ENCODE measurements at places on chromosomes 7 and 10.

GRCh38 chr7:121023683-121024511 is 35.4 kb downstream of the CPED1 start:
- no peak for DNase-seq

DNA sequence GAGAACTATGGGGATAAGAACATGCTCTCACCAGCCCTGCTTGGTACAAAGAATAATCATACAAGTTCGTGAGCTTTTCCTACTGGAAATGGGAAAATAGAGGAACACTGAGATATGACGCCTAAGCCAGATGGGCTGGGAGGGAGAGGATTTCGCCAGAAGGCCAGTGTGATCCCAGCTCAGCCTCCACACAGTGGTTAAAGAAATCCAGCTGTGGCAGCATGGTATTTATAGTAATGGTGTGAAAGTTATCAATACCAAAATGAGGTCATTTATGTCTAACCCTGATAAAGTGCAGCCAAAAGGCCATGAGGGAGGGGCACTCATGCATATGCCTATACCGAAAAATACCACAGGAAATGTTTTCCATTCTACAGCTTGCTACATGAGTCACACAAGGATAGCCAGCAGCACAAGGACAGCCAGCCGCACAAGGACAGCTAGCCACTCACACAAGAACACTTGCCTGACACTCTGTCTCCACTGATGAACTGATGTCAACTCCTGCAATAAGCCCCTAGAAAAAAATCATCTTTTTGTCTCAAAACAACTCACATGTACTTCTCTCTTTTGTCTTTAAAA is 49.4 kb downstream of the FRMPD2 start:
- no peak for DNase-seq

DNA sequence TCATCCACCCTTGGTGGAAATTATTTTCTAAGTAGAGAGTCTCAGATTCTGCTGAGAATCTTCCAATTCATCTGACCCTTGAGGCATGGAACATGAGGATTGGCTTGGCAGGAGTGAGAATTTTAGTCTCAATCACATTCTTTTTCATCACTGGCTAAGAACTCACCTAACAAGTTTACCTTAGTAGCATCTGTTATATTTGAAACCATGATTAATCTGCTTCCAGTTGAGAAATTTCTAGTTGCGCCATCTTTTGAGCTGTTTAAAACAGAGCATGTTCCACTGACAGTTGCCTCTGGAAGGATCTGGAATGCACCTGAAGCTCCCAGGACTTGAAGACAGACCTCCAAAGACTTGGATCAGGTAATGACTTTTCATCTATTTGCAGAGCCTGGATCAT is at the start of gene LIPK:
Gene LIPK (plus strand): TSS at position 292 of the 400 bp plus-strand sequence. CDS start 18,295 bp downstream, outside the sequence.
- DNase-seq: no peak

DNA sequence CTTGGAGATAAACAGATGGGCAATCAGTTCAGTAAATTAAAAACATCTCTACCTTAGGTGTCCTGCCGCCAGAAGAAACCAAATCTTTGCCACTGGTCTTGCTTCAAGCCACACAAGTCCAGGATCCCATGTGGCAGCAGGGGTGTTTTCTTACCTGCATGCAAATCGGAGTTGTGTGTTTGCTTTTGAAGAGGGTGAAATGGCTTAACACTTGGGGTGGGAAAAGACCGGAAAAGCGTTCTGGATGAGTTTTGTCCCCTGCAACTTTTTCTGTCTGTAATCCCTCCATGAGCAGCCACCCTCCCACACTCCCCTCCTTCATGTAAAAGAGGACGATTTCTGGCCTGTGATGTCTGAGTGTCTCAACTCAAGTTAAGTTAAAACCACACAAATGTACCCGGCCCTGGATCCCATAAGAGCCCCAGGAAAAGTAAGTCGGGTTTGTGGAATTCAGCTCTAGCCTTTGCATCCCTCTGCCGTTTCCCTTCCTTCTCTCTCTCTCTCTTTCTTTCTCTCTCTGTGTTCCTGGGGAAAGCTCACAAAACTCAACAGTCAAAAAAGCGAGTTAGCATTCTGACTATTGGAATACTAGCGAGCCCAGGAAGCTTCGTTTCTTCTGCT is 178.5 kb downstream of the TCF7L2 start:
- no peak for DNase-seq

GRCh38 chr10:74107391-74107790 is 43.2 kb downstream of the AP3M1 start:
- DNase-seq: no peak

GRCh38 chr10:27745732-27746396 is at the start of gene MKX:
TSS of gene MKX (minus strand) at chr10:27745819. CDS start at chr10:27743415, 2,404 bp downstream.
- no peak for DNase-seq

DNA sequence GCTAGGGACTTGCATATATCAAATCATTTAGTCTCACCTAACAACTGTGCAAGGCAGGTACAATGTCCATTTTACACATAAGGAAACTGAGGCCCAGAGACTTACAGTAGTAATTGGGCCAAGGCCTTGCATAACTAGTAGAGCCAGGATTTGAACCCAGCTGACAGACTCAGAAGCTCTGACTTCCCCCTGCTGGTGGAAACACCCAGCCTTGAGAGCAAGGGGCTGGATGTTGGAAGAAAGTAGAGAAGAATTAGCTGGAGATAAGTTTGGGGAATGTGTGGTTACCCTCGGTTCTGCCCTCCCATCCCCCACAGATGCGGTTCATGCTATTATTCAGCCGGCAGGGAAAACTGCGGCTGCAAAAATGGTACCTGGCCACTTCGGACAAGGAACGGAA is 2.0 kb downstream of the AP1S1 start:
- DNase-seq: no peak

DNA sequence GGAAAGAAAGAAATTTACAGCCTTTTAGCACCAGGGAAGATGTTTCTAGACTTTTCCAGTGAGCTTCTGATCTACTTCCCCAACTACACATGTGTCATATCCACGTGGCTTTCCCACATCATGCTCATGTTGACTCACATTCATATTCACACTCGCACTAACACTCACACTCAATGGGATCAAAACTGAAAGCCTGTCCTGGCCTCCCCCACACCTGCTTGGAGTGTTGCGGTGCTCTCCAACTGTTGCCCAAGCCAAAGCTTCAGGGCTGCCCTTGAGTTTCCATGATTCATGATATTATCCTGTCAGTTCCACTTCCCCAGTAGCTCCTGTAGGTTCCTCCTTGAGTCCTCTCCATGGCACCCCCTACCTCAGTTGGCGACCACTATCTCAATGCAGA is 444.4 kb downstream of the GATA3 start:
- no peak for DNase-seq

DNA sequence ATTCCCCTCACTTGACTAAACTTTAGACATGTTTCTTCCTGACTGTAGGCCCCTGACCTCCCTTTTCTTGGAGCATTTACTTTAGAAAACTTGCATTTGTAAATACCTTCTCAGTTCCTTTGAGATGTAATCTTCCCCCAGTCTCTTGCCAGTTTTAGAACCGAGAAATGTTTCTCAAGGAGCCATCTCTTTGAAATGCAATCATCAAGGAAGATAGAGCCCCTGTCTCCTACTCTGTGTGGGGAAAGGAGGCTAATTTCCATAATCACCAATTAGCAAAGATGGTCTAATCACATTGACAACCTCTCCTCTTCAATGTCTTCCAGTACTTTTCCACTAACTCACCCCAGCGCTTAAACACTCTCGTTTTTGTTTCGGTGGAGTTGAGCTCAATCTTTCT is 70.0 kb upstream of the SMIM30 start:
- no peak for DNase-seq

DNA sequence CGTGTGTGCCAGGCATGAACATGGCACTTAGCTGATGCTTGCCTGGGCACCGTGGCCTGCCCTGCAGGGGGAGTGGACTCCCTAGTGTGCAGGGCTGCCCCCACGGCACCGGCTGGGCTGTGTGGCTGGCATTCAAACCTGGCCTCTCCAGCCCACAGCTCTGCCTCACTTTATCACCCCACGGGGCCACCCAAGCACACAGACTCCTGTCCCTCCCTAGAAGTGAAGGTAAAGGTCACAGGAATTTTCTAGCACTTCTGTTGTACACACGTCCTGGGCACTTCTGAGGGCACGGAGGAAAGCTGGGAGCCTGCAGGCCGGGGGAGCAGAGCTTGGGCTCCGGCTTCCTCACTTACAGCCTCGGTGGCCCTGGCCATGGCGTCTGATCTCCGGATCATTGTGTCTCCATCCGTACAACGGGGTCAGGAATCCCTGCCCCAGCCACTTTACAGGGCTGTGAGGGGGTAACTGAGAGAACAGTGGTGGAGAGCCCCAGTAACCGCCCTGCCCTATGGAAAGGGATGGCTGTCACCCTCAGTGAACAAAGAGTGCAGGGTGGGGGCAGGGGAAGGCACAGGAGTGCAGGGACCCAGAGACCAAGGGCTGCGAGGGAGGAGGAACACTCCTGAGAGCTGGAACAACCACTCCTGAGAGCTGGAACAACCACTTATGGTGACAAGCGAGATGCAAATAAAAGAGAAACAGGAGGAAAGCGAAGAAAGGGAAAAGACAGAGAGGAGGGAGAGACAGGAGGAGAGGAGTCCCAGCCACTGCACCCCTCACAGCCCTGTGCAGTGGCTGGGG is 3.9 kb upstream of the PYROXD2 start:
- DNase-seq: no peak

- no peak for DNase-seq
Measured at GRCh38 chr7:116443101-116443523, 56.4 kb upstream of the CAV2 start.

GRCh38 chr10:25875556-25876165 is 58.4 kb upstream of the MYO3A start:
- peak; percentile 42 for DNase-seq

GRCh38 chr7:123773481-123773880 is 24.7 kb upstream of the WASL start:
- DNase-seq: no peak

GRCh38 chr7:15681186-15681585 is 5.3 kb downstream of the MEOX2 start:
- DNase-seq: no peak

DNA sequence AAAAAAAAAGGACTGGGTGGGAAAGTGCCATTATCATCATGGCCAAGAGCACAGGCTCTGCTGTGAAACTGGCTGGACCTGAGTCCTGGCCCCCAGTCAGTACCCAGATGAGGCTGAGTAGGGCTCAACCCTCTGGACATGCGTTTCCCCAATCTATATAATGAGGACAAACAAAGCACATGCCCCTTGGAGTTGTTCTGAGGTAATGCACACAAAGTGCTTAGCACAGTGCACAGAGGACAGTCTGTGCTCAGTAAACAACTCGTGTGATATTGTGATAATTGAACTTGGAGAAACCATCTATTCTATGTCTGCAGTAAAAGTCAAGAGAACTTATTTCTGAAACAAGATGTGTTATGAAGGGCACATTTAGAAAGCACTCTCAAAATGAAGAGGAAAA is 138.8 kb downstream of the KCNMA1 start:
- DNase-seq: no peak

- no peak for DNase-seq
Measured at GRCh38 chr10:84398696-84399095, 70.3 kb downstream of the CCSER2 start.

- no peak for DNase-seq
Measured at GRCh38 chr7:93367254-93367653, 135.1 kb downstream of the VPS50 start.

DNA sequence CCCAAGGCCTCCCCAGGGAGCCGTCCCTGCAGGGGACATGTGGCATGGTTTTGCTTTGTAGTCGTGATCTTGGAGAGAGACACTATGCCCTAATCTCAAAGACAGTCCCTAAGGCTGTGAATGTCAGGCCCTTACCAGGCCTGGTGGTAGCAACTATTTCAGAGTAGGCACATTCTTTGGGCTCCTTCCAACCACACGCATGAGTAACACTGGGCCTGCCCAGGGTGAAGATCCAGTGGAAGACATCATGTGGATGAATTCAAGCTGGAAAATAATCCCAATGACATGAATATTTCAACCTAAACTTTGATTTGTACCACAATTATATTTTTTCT is 39.5 kb upstream of the INSIG1 start:
- DNase-seq: no peak

DNA sequence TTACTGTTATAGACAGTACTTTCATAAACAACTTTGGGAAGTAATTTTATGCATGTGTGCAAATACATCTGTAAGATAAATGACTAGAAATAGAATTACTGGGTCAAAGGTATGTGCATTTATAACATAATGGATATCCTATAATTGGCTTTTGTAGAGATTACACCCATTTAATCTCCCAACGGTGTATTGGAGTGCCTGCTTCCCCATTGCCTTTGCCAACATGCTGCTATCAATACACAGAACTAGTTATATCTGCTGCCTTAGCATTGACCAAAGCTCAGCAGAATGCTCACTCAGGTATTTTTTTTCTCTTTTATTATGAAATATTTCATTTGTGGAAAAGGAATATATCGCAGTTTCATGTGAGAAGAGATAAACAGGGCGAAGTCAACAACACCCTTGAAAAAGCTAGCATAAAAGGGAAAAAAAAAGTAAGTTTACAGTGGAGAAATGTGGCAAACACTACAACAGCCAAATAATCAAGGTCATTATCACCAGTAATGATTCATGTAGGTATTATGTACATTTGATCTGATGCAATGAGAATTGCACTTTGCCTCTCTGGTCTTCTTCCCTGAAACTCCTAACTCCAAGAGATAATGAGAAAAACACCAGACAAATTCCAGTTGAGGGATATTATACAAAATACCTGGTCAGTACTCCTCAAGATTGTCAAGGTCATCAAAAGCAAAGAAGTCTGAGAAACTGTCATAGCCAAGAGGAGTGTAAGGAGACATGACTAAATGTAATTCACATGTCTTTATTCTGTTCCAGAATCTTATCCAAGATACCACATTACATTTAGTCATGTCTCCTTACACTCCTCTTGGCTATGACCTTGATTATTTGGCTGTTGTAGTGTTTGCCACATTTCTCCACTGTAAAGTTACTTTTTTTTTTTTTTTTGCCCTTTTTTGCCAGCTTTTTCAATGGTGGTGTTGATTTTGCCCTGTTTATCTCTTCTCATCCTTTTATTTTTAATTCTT is 36.8 kb downstream of the MARCHF5 start:
- DNase-seq: no peak

DNA sequence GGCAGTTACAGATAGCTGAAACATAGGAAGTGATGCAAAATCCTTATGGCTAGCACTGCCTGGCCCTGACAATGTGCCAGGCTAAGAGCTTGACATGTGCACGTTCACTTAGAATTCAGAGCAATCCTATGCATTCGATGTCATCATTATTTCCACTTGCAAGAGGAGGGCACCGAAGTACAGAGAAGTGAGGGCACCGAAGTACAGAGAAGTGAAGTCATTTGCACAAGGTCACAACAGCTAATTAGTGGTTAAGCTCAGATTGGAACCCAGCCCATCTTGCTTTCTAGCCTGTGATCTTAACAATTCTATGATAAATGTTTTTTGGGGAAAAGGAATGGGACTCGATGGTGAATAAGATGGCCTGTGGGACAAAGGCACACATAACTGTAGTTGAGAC is 73.4 kb downstream of the ARHGAP22 start:
- DNase-seq: no peak
